ENCODE measurements at places on chromosomes 1 and 21. TPM values are rescaled to one million over a fixed set of nuclear protein-coding genes. Genes with fewer than 3 reads are reported as not detected.

ANXA9 gene
- 0.48 TPM for total RNA-seq

ALPL gene
- 0.29 TPM for total RNA-seq

GRCh38 chr1:99645699-99646531 is at the start of gene PALMD:
PALMD (plus strand) TSS chr1:99646113; CDS start chr1:99646318, 205 bp downstream.
- peak; percentile 5 for DNase-seq

- DNase-seq, result no peak
These were observed 11.7 kb upstream of the MYOCOS start for GRCh38 chr1:171610385-171610784.
